ENCODE measurements at places on chromosomes 5 and 9.

GRCh38 chr5:92861531-92862285 is 719.3 kb downstream of the NR2F1-AS1 start:
- H3K27ac ChIP-seq: no peak overlapping the region
- no peak overlapping the region for H3K4me3 ChIP-seq
- H3K27me3 ChIP-seq: no peaks in the 10 kb centered on the region
- no peak for DNase-seq

GRCh38 chr9:36023260-36024048 is 13.3 kb upstream of the RECK start:
- H3K4me3 ChIP-seq: no peak overlapping the region
- H3K27me3 ChIP-seq: peaks cover 4% of the 10 kb centered on the region
- no peaks in the 10 kb centered on the region for H3K36me3 ChIP-seq
- H3K4me1 ChIP-seq: no peaks in the 10 kb centered on the region
- peak; percentile 79 for DNase-seq

DNA sequence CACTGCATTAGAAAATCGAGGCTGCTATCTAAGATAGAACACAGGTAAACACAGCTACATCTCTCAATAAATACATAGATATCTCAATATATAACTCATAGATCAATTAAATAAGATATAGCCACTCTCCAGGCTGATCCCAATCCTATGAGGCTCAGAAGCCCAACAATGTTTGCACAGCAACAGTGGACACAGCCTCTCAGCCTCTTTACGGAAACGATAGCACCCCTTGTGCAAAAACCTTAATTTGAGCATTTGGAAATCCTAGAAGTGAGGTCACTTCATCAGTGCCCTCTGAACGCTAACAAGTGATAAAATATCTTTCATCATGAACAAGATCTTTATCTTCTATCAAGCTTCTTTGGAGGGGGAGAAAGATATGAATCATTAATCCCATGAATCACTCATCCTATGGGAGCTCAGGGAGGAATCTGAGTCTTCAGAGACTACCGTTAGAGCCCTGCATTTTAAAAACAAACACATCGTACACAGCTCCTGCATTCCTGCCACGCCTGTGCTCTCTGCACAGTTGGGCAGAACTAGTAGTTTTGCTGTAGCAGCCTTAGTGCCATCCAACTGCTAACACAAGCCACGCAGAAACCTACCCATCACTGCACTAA is 71.4 kb downstream of the MED27 start:
- no peak for DNase-seq
- H3K27ac ChIP-seq: peak overlapping the region; percentile 27
- H3K36me3 ChIP-seq: peaks cover 35% of the 10 kb centered on the region
- H3K4me1 ChIP-seq: peaks cover 46% of the 10 kb centered on the region
- no peaks in the 10 kb centered on the region for H3K27me3 ChIP-seq
- no peak overlapping the region for H3K4me3 ChIP-seq

GRCh38 chr9:15426019-15426418 is 3.3 kb downstream of the SNAPC3 start:
- no peak overlapping the region for H3K4me3 ChIP-seq
- peaks cover 37% of the 10 kb centered on the region for H3K4me1 ChIP-seq
- DNase-seq: no peak
- H3K36me3 ChIP-seq: peaks cover 37% of the 10 kb centered on the region
- H3K27ac ChIP-seq: no peak overlapping the region
- H3K27me3 ChIP-seq: peaks cover 6% of the 10 kb centered on the region

DNA sequence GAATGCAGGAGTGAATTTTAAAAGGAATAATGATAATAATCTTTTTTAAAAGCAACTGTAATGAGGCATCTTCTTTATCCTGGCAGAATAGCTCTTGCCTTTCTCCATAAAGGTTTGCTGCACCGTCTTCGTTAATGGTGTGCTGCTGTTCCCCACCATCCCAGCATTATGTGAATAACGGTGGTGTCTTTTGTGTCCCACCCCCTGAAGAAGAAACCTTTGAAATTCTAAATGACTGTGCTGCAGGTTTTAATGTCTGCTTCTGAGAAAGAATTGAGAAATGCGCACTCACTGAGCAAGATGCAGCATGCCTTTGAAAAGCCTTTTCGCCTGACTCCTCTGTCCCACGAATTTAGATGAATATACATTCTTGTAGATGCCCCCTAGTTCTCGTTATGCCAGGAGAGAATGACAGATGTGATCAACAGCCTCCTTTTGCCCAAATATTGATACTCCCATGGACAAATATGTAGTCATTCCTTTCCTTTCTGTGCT is 246.1 kb upstream of the ZNF462 start:
- H3K27me3 ChIP-seq: no peaks in the 10 kb centered on the region
- no peak overlapping the region for H3K4me3 ChIP-seq
- H3K4me1 ChIP-seq: no peaks in the 10 kb centered on the region
- H3K36me3 ChIP-seq: no peaks in the 10 kb centered on the region

GRCh38 chr5:72558383-72558782 is 51.2 kb upstream of the ZNF366 start:
- no peak for DNase-seq
- peaks cover 34% of the 10 kb centered on the region for H3K27me3 ChIP-seq
- peaks cover 8% of the 10 kb centered on the region for H3K4me1 ChIP-seq
- no peak overlapping the region for H3K27ac ChIP-seq
- H3K4me3 ChIP-seq: no peak overlapping the region

GRCh38 chr5:99349787-99350186 is 421.0 kb upstream of the CHD1 start:
- H3K27ac ChIP-seq: no peak overlapping the region
- no peak for DNase-seq
- no peaks in the 10 kb centered on the region for H3K4me1 ChIP-seq

- peaks cover 18% of the 10 kb centered on the region for H3K27me3 ChIP-seq
- H3K36me3 ChIP-seq: no peaks in the 10 kb centered on the region
- no peaks in the 10 kb centered on the region for H3K4me1 ChIP-seq
- no peak overlapping the region for H3K4me3 ChIP-seq
- H3K27ac ChIP-seq: no peak overlapping the region
These were observed 4.3 kb downstream of the RXRA start for GRCh38 chr9:134330590-134330989.

- no peak overlapping the region for H3K4me3 ChIP-seq
- no peak for DNase-seq
- no peak overlapping the region for H3K27ac ChIP-seq
- no peaks in the 10 kb centered on the region for H3K36me3 ChIP-seq
- peaks cover 17% of the 10 kb centered on the region for H3K27me3 ChIP-seq
These were observed 21.9 kb upstream of the VDAC1 start for GRCh38 chr5:134026521-134027287.

- no peak for DNase-seq
- no peak overlapping the region for H3K27ac ChIP-seq
- H3K4me1 ChIP-seq: no peaks in the 10 kb centered on the region
- H3K36me3 ChIP-seq: no peaks in the 10 kb centered on the region
- no peak overlapping the region for H3K4me3 ChIP-seq
These were observed 89.9 kb downstream of the MAPKAP1 start for GRCh38 chr9:125617087-125617486.

- H3K36me3 ChIP-seq: peaks cover 48% of the 10 kb centered on the region
- peaks cover 67% of the 10 kb centered on the region for H3K4me1 ChIP-seq
- H3K27ac ChIP-seq: peak overlapping the region; percentile 95
- DNase-seq: peak; percentile 71
- H3K4me3 ChIP-seq: peak overlapping the region; percentile 83
These were observed 22.2 kb downstream of the AHRR start for GRCh38 chr5:343461-344401.

- H3K36me3 ChIP-seq: no peaks in the 10 kb centered on the region
- no peak overlapping the region for H3K27ac ChIP-seq
- no peak overlapping the region for H3K4me3 ChIP-seq
- H3K27me3 ChIP-seq: peaks cover 38% of the 10 kb centered on the region
These were observed 15.9 kb upstream of the ABLIM3 start for GRCh38 chr5:149125386-149125891.

- no peaks in the 10 kb centered on the region for H3K36me3 ChIP-seq
- H3K27ac ChIP-seq: no peak overlapping the region
- no peak for DNase-seq
- no peaks in the 10 kb centered on the region for H3K4me1 ChIP-seq
- H3K4me3 ChIP-seq: no peak overlapping the region
- no peaks in the 10 kb centered on the region for H3K27me3 ChIP-seq
These were observed 63.1 kb upstream of the ATG10 start for GRCh38 chr5:81908771-81909170.

GRCh38 chr9:130667120-130667435 is 2.7 kb downstream of the PRDM12 start:
- H3K36me3 ChIP-seq: peaks cover 2% of the 10 kb centered on the region
- no peak overlapping the region for H3K27ac ChIP-seq
- peaks cover 7% of the 10 kb centered on the region for H3K4me1 ChIP-seq
- H3K4me3 ChIP-seq: no peak overlapping the region
- peaks cover 69% of the 10 kb centered on the region for H3K27me3 ChIP-seq
